ENCODE measurements at places on chromosomes 12 and 14.
A peak's percentile ranks its signal among the peaks of the same experiment; 100 is the strongest.

GRCh38 chr14:69658664-69659261 lies 47.4 kb downstream of the SUSD6 start:
- peak; percentile 64 for DNase-seq

GRCh38 chr12:67929384-67929772 lies 59.9 kb upstream of the IFNG-AS1 start:
- DNase-seq: no peak

GRCh38 chr12:65602610-65603295 lies 221.5 kb upstream of the HMGA2 start:
- peak; percentile 62 for DNase-seq

DNA sequence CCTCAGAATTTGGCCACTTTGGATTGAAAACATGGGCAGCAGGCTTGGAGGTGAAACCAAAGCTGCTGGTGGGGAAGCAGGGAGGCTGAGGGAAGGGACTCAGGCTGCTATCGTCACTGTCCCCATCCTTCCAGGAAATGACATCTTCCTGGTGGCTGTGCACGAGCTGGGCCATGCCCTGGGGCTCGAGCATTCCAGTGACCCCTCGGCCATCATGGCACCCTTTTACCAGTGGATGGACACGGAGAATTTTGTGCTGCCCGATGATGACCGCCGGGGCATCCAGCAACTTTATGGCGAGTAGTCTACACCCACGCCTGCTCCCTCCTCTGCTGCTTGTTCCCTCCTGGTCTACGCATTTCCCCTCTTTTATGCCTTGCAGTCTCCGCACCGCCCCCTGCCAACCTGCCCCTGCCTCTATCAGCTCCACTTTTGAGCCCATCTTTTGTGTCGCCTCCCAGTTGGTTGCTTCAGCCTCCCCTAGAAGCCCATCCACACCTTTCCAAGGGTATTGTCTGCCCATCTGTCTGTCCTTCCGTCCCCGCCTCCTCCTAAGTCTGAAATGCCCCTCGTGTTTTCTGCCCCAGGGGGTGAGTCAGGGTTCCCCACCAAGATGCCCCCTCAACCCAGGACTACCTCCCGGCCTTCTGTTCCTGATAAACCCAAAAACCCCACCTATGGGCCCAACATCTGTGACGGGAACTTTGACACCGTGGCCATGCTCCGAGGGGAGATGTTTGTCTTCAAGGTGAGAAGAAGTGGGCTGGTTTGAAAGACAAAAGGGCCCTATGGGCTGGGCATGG lies 6.9 kb downstream of the MMP14 start:
- DNase-seq: no peak

DNA sequence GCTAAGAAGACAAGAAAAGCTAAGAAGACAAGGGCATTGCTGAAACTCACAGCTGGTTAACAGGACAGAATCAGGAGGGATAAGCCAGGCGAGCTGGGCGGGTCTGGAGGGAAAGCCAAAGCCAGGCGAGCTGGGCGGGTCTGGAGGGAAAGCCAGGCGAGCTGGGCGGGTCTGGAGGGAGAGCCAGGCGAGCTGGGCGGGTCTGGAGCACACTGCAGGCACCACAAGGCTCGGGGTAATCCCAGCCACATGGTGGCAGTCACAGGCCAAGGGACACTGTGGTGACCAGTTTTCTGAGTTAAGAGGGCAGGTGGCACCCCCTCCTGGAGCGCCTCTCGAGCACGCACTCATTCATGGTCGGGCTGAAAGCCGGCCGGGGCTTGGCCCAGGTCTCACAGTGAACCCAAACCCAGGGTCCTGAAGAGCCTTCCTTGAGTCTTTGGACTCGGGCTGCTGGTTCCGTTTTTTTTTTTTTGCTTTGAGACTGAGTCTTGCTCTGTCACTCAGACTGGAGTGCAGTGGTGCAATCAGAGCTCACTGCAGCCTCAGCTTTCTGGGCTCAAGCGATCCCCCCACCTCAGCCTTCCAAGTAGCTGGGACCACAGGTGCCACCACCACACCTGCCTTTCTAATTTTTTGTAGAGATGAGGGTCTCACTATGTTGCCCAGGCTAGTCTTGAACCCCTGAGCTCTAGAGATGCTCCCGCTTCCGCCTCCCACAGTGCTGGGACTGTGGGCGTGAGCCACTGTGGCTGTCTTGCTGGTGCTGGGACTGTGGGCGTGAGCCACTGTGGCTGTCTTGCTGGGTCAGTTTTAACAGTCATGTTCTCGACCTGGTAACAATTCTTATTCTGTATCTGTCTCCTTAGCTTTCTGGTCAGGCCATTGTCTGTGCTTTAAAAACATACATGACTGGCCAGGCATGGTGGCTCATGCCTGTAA lies 40.2 kb downstream of the HSP90AA1 start:
- peak; percentile 70 for DNase-seq

- no peak for DNase-seq
These were observed 31.4 kb downstream of the VWF start for GRCh38 chr12:6092784-6093722.

DNA sequence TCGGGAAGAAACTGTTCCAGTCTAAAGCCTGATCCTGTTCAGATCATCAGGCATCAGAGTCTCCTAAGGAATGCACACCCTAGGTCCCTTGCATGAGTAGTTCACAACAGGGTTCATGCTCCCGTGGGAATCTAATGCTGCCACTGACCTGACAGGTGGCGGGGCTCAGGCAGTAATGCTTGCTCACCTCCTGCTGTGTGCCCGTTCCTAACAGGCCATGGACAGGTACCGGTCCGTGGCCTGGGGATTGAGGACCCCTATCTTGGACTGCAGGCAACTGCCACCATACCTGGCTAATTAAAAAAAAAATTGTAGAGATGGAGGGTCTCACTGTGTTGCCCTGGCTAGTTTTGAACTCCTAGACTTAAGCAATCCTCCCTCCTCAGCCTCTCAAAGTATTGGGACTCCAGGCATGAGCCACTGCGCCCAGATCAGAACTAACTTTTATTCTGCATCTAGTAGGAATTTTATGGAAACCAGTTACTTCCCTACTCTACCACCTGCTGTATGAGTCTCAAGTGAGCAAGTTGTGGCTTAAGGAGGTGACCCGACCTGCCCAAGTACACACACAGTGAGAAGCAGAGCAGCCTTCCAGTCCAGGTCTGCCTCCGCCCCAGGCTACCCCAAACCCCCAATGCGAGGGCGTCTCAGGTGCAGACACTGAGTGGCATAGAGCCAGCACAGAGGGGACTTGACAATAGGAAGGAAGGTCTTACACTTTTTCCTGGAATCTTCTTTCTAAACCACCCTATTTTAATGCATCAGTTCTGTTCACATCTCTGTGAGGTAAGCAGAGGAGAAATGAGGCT lies 2.5 kb upstream of the PAPLN start:
- no peak for DNase-seq

DNA sequence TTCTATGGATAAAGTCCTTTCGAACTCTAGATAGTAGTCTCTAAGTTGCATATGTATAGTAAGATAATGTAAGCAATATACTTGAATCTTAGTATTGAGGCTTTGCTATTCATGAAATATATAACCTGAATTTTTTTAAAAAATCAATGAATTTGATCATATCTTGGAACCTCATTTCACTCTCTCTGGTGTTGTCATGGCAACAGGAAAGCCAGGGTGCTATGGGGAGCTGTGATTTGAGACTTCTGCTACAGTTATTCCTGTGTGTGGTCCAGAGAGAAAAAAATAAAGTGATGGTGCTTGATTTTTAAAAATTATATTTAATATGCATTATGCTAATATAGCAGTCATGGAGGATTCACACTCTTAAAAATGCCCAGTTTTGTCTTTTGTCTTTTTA lies 508.0 kb downstream of the SNAPC1 start:
- DNase-seq: no peak

GRCh38 chr12:86852451-86852850 lies 596.3 kb upstream of the MGAT4C start:
- no peak for DNase-seq

GRCh38 chr12:56678852-56679251 lies 9.2 kb downstream of the PTGES3 start:
- DNase-seq: no peak

GRCh38 chr14:55417955-55418354 lies 6.3 kb upstream of the ATG14 start:
- DNase-seq: no peak

DNA sequence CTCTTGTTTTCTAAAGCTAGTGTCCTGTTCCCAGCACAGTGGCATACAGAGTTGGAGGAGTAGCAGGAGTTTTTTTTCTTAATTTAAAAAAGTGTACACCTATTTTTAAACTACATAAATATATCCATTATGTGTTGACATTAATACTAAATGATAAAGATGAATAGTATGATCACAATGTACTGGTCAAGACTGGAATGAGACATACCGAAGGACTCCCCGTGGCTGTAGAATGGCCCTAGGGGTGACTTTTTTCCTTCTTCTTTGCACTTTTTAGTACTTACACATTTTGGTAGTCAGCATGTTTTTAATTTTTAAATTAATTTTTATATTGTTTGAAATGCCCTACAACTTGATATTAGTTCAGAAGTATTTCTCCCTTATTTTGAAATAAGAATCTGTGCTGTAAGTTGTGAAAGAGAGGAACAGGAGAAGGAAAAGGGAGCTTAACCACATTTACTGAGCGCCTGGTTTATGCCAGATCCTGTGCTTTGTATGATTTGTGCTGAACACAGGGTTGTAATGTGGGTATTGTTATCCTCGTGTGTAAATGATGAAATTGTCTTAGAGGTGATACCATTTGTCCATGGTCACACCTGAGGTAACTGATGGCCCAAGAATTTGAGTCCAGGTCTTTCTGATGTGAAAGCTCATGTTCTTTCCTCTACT lies 136.5 kb downstream of the TGFB3 start:
- no peak for DNase-seq

- no peak for DNase-seq
These were observed 120.1 kb upstream of the FZD10 start for GRCh38 chr12:130041983-130042812.
